ENCODE measurements at places on chromosomes 6 and 20.

GRCh38 chr6:340991-341827 is 48.9 kb downstream of the DUSP22 start:
- no peak for DNase-seq

- DNase-seq: no peak
Observed at GRCh38 chr6:125519367-125519766, 217.6 kb upstream of the HDDC2 start.

DNA sequence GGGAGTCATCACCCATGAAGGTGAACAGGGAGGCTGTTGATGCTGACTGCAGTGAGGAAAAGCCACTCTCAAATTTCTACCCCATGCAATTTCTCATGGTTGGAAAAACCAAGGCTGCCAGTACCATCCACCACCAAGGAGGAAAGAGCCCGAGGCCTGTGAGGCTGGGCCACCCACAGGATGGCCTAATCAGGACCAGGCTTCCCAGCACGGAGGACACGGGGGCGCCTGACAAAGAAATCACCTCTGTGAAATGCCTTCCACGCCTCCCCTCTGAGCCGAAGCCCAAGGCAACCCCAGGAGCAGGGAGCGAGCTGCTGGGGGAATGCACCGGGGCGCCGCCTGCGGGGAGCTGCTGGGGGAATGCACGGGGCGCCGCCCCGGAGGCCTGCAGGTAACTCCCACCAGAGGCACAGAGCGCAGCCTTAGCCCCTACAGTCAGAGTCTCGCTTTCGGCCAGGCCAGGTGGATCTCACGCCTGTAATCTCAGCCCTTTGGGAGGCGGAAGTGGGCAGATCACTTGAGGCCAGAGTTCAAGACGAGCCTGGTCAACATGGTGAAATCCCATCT is 26.9 kb downstream of the FOXF2 start:
- no peak for DNase-seq

DNA sequence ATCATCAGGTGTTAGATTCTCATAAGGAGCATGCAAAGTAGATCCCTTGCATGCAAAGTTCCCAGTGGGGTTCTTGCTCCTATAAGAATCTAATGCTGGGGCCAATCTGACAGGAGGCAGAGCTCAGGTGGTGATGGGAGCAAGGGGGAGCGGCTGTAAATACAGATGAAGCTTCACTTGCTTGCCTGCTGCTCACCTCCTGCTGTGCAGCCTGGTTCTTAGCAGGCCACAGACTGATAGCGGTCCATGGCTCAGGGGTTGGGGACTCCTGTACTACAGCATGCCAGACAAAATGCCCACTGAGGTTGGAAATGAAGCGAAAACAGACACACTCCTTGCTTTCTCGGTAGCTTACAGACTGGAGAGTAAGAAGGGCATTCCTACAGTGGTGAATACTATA is 386.8 kb downstream of the PLCB1 start:
- DNase-seq: no peak

DNA sequence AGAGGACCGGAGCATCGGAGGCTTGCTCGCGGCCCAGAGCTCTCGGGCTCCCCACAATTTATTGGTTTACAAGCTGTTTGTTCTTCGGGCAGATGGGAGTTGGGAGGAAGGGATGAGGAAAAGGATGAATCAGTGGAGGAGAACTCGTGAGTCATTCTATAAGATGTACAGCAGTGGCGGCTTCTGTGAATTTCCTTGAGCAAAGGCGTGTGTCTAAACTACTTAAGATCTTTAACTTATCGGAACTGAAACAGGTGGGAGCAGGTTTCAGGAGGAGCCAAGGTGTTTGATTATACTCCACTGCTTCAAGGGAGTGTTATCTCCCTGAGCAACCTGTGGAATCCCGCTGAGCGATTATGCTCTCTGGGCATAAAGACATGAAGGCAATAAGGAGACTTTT is 50.5 kb upstream of the IBTK start:
- no peak for DNase-seq

DNA sequence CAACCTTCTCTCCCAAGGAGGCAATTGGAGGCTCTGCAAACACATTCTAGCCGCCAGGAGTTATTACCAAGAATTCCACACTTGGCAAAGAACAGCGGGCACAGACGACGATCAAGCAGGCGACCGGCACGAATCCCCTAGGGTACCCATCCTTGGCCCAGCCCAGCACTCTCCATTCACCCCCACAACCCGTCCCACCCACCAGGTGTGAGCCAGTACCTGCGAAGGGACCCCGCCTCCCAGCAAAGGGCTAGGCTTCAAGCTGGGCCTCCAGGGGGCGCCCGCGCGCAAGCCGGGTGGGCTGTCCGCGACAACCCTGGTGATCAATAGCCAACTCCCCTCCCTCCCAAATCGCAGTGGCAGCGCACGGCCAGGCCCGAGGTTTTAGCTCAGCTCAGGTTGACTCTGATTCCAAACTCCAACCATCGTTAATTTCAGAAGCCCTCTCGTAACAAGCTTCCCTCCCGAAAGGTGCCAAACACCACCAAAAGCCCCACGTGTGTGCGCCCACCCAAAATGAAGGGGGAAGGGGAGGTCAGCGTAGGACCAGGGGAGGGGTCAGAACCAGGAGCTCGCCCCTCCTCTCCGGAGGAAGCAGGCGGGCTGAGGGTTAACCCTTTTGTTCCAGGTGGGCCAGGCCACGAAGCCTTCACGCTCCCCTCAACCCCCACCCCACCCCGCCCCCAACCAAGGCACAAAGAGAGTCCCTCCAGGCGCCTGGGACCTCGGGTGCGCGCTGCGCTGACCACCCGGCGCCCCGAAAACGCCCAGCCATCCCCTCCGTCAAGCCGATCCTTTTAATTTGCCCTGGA is 2.1 kb downstream of the SALL4 start:
- DNase-seq: peak; percentile 80

DNA sequence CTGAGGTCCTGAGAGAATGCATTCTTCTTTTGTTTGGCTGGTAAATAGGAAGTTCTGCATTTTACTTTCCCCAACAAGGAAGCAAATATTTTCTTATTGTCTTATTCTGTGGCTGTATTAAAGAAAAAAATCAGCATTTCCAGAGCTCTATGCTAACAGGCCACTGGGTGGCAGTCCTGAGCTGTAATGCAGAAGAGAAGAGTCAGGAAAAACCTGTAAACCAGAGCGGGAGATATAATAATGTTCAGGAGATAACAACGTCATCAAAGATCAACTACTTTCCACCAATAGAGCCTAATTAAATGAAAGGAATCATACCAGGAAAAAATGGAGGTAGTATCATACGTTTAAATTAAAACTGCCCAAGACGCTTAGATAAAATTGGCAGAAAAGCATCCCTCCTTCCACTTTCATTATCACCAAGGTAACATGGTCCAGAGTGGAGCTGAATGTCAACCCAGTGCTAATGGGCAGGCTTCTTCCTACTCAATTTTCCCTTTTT is 55.6 kb upstream of the CARMIL1 start:
- peak; percentile 90 for DNase-seq

GRCh38 chr6:138293428-138294395 is 75.4 kb upstream of the PBOV1 start:
- DNase-seq: peak; percentile 36

DNA sequence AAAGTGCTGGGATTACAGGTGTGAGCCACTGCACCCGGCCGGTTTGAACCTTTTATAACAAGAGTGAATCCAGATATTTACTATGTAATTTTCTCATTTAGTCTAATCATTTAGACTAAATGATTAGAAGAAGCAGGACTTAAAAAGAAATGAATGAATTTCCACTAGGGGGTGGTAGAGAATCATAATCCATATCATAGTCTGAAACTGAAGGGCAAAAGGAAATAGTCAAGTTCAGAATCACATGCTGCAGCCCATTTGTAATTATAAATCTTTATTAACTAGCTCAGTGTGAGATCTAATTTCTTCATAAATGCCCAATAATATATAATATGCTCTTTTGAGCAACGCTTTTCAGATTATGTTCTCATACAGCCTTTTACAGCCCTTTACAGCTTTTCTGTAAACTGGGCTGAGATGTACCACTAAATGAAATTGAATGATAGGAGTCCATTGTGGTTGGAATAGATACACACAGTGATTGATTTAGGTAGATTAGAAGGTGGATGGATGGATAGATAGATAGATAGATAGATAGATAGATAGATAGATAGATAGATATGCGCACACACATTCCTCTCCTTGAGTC is 31.8 kb downstream of the PSMB9 start:
- peak; percentile 75 for DNase-seq

DNA sequence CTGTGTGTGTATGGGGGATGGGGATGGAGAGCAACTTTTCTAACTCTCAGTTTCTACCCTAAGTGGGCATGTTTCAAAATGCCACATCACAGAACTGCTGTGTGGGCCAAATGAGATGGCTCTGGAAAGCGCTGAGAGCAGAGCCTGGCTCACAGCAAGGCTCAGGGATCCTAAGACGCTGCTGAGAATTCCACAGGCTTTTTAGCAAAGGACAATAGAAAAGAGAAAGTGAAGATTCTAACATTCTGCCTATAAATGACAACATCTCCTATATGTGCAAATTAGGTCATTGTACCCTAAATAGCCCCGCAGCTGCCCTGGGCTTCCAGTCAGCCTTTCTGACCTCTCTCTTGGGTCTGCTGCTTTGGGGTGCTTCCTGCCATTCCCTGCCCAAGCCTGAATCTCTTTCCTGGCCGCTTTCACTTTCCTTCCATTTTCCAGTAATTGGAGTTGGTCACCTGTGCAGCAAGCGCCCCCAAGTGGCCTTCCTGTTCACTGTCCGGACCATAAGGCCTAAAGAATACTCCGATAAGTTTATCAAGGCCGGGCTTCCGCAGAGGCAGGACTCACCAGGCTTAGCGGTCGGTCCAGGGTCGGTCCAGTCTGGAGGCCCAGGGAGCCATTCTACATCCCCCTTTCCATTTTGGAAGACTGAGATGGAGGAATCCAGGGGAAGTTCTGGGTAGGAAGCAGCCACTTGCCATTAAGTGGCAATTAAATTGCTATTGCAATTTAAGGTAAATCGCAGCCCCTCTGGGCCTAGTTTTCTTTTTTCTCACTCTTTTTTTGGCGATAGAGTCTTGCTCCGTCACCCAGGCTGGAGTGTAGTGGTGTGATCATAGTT is 6.7 kb upstream of the DDR1 start:
- peak; percentile 86 for DNase-seq

GRCh38 chr6:140660295-140660694 is 1285.8 kb upstream of the CITED2 start:
- DNase-seq: no peak

GRCh38 chr20:50415516-50416268 is 94.5 kb upstream of the PTPN1 start:
- DNase-seq: no peak

All from NCI-H1105 treated with DMSO at 0.1 percent for 48 hours (cell line).